ENCODE measurements at places on chromosomes 7 and 10. TPM values are rescaled to one million over a fixed set of nuclear protein-coding genes. Genes with fewer than 3 reads are reported as not detected.

The H2BK1 gene
- total RNA-seq: not detected

The CPA1 gene
- 0.29 TPM for total RNA-seq

The LIPJ gene
- not detected for total RNA-seq

The CYP26C1 gene
- 0.05 TPM for total RNA-seq

DNA sequence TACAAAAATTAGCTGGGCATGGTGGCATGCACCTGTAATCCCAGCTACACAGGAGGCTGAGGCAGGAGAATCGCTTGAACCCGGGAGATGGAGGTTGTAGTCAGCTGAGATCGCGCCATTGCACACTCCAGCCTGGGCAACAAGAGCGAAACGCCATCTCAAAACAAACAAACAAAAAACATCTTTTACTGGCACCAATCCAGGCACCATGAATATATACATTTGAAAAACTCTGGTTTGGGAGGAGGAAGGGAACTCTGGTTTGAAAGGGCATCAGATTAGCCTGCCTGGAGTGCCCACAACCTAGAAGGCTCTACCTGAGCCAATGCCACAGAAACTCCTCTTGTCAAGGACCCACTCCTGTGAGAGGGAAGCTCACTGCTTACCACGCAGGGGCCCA is 15.9 kb downstream of the POLL start:
- DNase-seq: no peak

DNA sequence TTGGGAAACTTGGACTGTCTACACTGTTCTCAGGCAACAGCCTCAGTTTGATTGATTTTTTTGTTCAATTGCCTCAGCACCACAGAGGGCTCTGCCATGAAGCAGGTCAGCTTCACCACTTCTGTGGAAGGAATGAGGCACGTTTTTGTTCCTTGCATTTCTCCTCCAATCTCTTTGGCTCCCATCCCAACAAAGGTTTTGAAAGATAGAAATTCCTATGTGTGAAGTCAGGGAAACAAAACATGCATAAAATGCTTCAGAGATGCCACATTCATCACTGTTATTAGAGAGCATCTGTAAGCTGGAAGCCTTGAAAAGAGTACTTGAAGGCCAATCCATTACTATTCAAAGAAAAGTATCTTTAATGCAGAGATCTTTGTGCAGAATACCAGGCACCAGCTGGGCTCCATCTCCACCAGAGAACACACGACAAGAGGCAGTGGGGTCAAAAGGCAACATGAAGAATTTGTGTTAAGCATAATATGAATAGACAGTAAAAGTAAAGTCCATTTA is 249.1 kb upstream of the LYZL1 start:
- no peak for DNase-seq

DNA sequence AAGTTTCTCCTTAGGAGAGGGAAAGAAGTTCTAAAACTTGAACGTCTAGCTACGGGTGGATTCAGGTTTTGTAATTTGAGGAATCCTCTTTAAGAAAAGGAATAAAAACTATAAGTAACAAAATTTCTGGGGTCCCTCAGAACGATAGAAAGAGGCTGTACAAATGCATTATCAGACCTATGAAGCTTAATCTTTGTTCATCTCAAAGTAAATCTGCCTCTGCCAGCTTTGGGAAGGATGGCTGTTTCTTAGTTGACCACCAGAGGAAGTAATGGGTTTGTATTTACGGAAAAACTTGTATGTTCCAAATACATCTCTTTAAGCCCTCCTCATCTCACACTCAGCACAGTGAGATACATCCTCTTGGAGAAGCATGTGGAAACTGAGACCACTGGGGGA is 864 bp downstream of the PSTK start:
- no peak for DNase-seq

- DNase-seq: no peak
Measured at GRCh38 chr7:41130086-41130485, 572.8 kb downstream of the INHBA start.

DNA sequence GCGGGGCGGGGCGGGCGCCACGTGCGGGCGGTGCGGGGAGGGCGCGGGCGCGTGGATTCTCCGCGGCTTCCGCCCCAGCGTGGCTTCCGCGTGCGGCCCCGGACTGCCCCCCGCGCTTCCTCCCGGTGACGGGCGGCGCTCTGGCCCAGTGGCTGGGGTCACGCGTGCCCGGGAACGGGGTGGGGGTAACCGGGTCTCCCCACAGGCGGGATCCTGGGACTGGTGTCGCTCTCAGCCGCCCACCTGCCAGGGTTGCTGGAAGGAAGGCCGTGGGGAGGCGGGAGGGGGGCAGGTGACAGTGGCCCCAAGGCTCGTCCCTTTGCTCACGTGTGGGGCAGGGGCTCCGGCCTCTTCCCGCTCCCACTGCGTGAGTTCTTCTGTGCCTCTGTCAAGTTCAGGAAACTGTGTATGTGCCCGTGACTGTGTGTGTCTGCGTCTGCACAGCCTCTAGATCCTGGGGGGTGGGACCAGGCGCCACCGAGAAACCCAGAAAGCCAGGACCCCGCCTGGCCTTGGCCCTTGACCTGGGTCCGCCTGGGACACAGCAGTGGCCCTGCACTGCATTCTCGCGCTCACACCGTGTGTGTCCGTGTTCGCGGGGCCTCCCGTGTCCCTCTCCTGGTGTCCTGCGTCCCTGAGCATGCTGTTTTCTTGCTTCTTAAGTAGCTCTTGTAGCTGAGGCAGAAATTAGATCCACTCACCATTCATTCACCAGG is 919 bp downstream of the MAFK start:
- DNase-seq: peak; percentile 56

GRCh38 chr7:37249240-37249639 is 199.4 kb downstream of the ELMO1 start:
- no peak for DNase-seq

DNA sequence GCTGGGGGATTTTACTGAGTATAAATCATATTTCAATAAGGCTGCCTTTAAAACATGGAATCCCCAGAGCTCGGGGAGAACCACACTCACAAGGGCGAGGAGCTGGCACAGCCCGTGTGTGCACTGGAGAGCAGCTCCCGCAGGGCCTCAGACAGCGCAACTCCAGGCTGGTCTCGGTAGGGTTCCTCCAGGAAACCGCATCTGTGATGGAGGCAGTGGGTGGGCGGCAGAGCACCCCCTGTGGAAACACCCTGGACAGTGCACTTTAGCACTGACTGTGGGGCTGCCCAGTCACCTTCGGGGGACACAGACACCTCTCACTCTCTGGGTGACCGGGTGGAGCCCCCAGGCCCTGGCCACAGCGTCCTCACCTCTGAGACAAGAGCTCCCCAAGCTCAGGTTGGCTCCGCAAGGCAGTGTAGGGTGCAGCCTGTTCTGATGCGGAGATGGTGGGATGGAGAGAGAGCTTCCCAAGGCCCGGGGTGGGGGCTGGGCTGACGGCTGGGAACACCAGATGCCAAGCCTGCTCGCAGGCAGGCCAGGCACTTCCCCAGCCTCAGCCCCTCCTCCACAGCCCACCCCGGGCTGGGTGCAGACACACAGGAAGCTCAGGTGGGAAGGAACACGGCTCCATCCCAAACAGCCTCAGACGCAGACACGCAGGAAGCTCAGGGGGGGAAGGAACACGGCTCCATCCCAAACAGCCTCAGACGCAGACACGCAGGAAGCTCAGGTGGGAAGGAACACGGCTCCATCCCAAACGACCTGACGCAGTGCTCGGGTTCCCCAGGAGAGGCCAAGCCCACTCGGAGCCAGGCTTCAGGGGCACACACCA is 224.4 kb downstream of the MAD1L1 start:
- peak; percentile 20 for DNase-seq

- DNase-seq: no peak
Measured at GRCh38 chr7:75033064-75033463, 40.5 kb downstream of the RCC1L start.

DNA sequence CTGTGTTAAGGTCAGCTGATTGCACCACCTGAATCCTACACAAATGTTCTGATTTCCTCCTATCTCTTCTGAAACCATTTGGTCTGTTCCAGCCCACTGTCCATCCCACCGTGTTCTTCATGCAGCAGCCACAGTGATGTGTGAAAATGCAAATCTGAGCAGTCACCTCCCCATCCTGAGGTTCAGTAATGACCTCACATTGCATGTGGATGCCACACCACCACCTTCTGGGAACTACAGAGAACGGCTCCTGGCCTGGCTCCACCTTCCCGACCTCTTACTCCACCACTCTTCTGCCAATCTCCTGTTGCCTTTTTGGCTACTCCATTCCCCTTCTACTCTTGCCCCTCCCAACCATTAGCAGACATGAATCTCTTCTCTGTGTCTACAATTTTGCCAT is 244.4 kb downstream of the TNS3 start:
- DNase-seq: peak; percentile 44

- DNase-seq: no peak
Measured at GRCh38 chr7:151674161-151674920, 154.6 kb upstream of the RHEB start.

- DNase-seq: no peak
Measured at GRCh38 chr10:49010295-49010694, 70.7 kb upstream of the LRRC18 start.
